ENCODE measurements at places on chromosomes 11 and 22. TPM values are rescaled to one million over a fixed set of nuclear protein-coding genes. Genes with fewer than 3 reads are reported as not detected.

Gene OR51E1
- not detected for total RNA-seq

Gene SLC22A12
- total RNA-seq, result not detected

Gene HORMAD2
- total RNA-seq, result under 0.01 TPM

Gene MRGPRX4
- total RNA-seq, result not detected

Gene GNAZ
- total RNA-seq, result 0.96 TPM

Gene KCNA4
- under 0.01 TPM for total RNA-seq

Gene OR6Q1
- total RNA-seq, result not detected

Gene RAB38
- 0.28 TPM for total RNA-seq

Gene SLC43A3
- total RNA-seq, result 114 TPM

Gene IL17REL
- total RNA-seq, result not detected

Gene CRYAB
- 41.2 TPM for total RNA-seq

Gene CDHR5
- total RNA-seq, result not detected

Gene IRAG1
- 14.8 TPM for total RNA-seq

Gene OR51A7
- total RNA-seq, result not detected

Gene OR8D4
- not detected for total RNA-seq

Gene MIOX
- total RNA-seq, result not detected

Gene TMEM41B
- total RNA-seq, result 71.9 TPM

Gene C1QTNF4
- not detected for total RNA-seq

Gene FREY1
- 0.96 TPM for total RNA-seq

Gene CDC42EP2
- 18.3 TPM for total RNA-seq

Gene RFPL2
- not detected for total RNA-seq

Gene DEUP1
- not detected for total RNA-seq

Gene STK33
- total RNA-seq, result 0.58 TPM

Gene PARVG
- under 0.01 TPM for total RNA-seq

Gene LARGE2
- not detected for total RNA-seq

Gene CARD16
- total RNA-seq, result 6.5 TPM

Gene GLYAT
- total RNA-seq, result not detected

Gene SUSD2
- total RNA-seq, result 20.9 TPM

Gene ZP1
- total RNA-seq, result 4.2 TPM

Gene NPAS4
- total RNA-seq, result not detected

Gene MS4A7
- not detected for total RNA-seq

Gene MS4A8
- not detected for total RNA-seq

Gene MMP12
- not detected for total RNA-seq

Gene B3GAT1
- total RNA-seq, result under 0.01 TPM

Gene SMTNL1
- not detected for total RNA-seq

Measured in regular cardiac myocyte (primary cell).